ENCODE measurements at places on chromosomes 4 and X.

GRCh38 chrX:154097003-154097588 is 421 bp downstream of the MECP2 start:
- peak; percentile 72 for DNase-seq

DNA sequence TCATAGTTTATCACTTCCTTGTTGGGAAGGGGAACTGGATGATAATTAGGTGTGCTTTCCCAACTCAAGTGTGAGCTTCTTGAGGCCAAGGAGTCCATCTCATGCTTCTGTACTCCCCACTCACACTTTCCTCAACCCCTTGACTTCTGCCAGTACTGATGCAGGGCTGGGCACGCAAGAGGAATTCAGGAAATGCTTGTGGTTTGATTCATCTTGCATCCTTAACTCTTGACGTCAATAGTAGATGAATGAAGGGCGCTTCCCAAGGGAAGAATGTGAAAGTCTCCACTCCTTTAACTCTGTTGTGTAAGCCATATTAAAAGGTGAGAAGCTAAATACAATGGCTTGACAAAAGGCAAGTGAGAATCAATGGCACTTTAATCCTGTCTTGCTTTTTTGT is 101.8 kb downstream of the AGTR2 start:
- DNase-seq = no peak

- peak; percentile 12 for DNase-seq
Measured at GRCh38 chrX:12984603-12985319, 9.9 kb downstream of the TMSB4X start.

DNA sequence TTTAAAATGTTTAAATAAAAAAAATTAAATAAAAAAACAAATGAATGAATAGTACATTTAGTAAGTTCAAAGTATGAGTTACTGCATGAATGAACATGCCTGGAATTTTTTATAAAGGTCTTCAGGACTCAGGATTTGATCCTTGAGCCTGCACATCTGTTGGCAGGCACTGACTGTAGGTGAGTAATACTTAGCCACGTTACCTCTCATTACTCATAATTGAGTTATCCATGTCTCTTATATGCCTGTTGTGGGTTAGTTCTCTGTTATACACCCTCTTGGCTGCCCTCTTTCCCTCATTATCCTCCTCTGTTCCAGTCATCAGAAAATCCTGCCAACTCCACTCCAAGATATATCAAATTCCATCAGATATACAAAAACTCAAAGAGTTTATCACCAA is 276.0 kb downstream of the FBXW7 start:
- DNase-seq = no peak

GRCh38 chr4:109185951-109186350 is 116.5 kb downstream of the COL25A1 start:
- no peak for DNase-seq

DNA sequence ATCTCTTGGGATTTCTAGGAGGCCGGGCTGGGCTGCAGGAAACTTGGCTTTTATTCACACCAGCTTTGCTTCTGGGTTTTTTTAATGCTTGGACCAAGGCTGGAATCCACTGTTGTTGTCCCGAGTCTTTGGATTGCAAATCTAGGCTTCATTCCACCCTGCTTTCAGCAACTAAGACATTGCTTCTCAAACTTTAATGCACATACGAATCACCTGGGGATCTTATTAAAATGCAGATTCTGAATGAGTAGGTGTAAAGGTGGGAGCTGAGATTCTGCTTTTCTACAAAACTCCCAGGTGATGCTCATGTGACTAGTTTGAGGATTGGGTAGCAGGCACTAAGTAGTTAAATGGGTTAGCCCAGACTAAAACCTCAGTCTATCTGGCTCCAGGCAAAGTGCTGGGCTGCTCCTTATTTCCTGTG is 39.2 kb upstream of the GPC4 start:
- no peak for DNase-seq

DNA sequence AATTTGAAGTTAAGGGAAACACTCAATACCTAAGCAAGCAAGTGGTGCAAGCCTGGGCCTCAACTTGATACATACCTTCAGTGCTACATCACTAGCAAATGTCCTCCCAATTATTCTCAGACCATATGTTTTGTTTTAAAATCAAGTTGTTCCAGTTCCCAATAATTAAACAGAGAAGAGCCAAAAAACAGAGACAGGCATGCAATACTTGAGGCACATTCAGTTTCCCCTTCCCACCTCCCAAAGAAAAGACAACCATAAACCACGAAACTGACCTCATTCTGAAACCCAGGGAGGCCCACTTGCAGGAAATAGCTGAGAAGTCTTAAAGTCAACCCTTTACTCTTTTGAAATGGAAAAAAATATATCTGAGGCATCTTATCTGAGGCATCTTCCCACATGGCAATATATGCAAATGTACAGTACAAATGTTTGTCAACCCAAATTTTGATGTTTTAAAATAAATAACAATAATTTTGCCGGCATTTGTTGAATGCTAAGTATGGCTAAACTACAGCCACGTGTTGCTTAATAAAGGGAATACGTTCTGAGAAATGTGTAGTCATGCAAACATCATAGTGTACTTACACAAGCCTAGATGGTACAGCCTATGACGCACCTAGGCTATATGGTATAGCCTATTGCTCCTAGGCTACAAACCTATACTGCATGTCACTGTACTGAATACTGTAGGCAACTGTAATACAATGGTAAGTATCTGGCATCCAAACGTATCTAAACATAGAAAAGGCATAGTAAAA is 147.5 kb downstream of the TSPAN5 start:
- DNase-seq = peak; percentile 47

- DNase-seq = no peak
Measured at GRCh38 chr4:55169352-55169961, 44.1 kb upstream of the KDR start.

GRCh38 chr4:144611850-144612249 is 34.1 kb upstream of the HHIP start:
- no peak for DNase-seq

DNA sequence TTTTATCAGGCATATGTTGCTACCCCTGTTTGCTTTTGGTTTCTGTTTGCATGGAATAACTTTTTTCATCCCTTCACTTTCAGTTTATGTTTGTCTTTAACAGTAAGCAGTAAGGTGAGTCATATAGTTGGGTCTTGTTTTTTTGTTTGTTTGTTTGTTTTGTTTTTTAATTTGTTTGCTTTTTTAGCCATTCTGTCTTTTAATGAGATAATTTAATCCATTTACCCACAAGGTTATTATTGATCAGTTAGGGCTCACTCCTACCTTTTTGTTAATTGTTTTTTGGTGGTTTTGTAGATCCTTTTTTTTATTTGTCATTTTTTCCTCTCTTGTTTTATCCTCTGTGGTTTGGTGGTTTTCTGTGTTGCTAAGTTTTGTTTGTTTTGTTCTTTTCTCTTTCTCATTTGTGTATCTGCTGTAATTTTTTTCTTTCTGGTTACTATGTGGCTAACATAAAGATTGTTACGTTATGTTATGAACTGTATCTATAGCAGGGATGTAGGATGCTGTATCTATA is 379.5 kb upstream of the MAD2L1 start:
- no peak for DNase-seq

- DNase-seq = no peak
Measured at GRCh38 chr4:74205559-74205958, 47.6 kb downstream of the MTHFD2L start.

DNA sequence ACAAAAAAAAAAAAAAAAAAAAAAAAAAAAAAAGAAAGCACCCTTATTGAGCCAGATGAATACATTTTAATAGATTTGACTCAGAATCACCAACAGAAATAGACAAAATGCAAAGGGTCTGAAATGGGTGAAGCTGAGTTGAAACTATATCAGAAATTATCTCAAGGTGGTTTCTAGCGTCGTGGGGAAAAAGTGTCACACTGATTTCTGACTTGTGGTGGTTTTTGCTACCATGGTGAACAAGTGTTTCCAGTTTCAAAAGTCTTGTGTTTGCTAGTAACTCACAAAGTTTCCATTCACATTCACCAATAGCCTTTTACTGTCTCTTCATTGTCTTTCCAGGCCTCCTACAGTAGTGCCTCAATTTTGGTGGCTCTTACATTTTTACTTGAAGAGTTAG is 135.5 kb downstream of the ARHGAP24 start:
- DNase-seq = no peak

DNA sequence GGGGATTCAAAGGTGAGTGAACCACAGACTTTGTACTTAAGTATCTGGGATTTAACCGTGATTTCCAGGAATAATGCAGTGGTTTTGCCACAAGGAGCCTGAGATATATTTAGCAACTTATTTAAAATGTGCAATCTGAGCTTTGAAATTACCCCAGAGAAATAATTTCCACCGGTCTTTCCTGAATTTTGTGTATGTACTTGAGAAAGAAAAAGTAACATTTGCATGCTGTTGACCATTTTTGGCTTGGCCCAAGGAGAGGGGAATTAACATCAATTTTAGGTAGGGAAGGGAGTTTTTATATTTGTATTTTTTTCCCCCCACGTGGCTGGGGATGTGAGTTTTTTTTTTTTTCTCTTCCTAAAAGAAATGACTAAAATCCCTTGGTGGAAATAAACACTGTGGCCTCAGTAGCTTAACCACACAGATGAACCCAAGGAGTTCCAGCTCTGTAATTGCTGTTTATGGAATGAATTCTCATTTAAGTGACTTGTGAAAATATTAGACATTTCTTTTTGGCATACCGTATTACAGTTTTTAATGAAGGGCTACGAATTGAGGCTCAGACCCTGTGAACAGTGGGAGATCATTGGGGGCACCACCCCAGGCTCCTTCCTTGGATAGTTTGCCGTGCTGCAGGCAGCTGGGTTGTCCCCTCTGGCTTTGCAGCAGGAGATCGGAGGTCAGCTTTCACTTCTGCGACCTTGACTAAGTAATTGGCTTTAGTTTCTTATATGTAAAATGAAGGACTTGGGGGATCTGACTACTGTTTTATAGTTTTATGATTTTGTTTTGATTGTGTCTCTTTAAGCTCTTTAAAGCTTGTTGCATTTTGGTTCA is 116.1 kb downstream of the ARHGAP10 start:
- DNase-seq = no peak

GRCh38 chr4:157040405-157040804 is 35.5 kb upstream of the GLRB start:
- no peak for DNase-seq

GRCh38 chr4:182105416-182105815 is 137.8 kb upstream of the TENM3 start:
- DNase-seq = no peak

- no peak for DNase-seq
Measured at GRCh38 chr4:82293304-82293703, 80.5 kb downstream of the HNRNPD start.

DNA sequence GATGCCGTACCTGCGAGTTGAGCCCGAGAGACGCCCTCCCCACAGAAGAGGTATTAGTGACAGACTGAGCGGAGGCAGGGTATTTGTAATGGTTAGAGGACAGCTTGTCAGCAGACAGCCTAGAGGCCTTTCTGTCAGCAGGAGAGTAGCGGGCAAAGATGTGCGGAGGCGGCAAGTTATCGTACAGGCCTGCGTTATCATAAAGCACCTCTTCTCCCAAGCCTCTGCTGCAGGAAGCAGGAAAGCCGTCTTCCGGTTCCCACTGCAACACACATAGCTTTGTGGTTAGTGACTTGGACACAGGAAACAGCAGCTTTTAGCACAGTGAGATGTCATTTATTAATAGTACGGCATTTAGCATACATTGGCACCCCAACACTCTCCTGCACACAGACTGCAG is 158.3 kb downstream of the AFAP1 start:
- no peak for DNase-seq

DNA sequence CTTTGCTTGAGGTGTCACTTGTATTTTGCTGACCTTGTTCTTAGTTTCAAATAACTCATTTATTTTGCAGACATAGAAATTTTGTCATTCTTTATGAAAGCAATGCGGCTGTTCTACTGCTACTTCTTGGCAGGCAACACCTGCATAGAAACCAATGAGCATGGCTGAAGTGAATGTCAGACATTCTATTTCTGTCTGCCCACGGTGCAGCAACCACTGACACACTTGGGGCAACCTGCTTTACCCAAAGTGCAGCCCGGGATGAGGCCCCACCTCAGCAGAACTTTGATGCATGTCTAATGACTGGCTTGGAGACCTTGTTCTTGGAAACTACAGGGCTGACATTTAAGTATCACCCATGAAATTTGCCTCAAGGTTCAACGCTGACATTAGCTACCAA is 93.6 kb downstream of the RBM47 start:
- no peak for DNase-seq

DNA sequence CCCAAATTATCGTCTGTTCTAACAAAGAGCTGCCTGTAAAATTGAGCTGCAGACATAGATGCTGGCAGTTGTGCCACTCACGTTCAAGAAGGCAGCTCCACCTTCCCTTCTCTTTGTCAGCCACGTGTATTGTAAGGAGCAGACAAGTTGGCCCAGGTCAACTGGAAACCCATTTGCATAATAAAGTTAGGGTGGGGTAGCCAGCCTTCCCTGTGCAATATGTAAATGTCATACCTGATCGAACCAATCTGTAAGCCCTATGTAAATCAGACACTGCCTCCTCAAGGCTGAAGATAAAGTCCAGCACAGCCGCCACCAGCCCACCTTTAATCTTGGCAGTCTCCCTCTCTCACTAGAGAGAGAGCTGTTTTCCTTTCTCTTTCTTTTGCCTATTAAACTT is 117.2 kb downstream of the TMEM144 start:
- DNase-seq = no peak

- no peak for DNase-seq
Measured at GRCh38 chr4:77036206-77036605, 39.6 kb downstream of the CCNI start.

GRCh38 chr4:37008199-37008598 is 236.3 kb upstream of the NWD2 start:
- no peak for DNase-seq

DNA sequence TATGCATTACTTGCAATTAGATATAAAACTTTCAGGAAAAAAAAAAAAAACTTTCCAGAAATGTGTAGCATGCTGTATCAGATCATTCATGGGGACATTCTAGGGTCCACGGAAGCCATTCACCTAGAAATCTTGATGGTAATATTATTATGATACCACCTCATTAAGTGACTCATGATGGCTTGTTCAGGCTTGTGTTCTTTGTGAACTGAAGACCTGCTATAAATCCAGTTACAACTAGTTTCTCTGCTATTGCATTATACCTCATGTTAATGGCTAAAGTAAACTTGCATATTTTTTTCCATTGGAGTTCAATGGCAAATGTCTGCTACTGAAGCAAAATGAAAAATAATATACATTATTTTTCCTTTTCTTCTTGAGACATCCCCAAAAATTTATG is 35.3 kb upstream of the PTPN13 start:
- DNase-seq = no peak

- DNase-seq = no peak
Measured at GRCh38 chrX:122133478-122133877, 1050.6 kb upstream of the GRIA3 start.

- DNase-seq = no peak
Measured at GRCh38 chrX:44344194-44344593, 722 bp upstream of the EFHC2 start.

DNA sequence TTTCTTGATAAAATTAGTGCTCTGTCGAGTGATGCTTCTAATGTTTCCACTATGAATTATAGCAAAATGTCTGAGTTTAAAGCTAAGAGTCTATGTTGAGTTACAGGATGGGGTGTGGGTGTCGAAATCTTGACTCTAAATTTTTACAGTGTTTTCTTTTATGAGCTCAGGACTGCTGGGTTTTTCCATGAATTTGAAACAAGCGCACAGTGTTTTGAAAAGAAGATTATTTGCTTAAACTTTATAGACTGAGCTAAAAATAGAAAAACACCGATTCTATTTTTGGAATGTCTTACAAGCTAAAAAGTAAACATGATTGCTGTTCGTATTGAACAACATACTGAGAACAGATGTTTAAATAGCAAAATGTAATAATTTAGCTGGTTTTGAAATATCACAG is 7.5 kb downstream of the PTTG2 start:
- no peak for DNase-seq

GRCh38 chrX:134373736-134374135 is 86.2 kb upstream of the HPRT1 start:
- DNase-seq = no peak

- no peak for DNase-seq
Measured at GRCh38 chr4:41976775-41977516, 4.6 kb upstream of the DCAF4L1 start.

Data from G401 (cell line).